ENCODE measurements at places on chromosomes 7 and 10.

GRCh38 chr7:135217645-135218509 lies 6.6 kb upstream of the WDR91 start:
- no peak for DNase-seq

- no peak for DNase-seq
Observed at GRCh38 chr7:115122388-115122787, 200.5 kb downstream of the MDFIC start.

DNA sequence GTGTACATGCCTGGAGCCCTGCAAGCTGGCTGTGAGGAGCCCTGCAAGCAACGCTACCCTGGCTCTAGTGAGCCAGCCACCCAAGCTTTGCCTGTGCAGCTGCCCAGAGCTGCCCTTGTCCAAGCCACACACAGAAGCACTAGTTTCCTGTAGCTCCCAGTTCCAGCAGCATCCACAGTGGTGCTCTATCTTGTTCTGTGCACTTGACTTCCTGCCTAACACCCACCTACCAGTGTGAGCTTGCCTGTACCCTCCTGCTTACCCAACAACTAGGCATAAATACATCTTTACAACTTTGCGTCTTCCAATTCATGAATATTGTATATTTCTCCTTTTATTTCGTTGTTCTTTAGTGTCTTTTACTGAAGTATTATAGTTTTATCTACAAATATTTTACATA lies 32.2 kb upstream of the ZNF518A start:
- no peak for DNase-seq

- DNase-seq: no peak
Observed at GRCh38 chr10:111706331-111706730, 477.2 kb downstream of the GPAM start.

GRCh38 chr7:81244224-81244623 lies 325.4 kb upstream of the SEMA3C start:
- no peak for DNase-seq

- DNase-seq: peak; percentile 57
Observed at GRCh38 chr10:114876602-114877300, 55.2 kb downstream of the FHIP2A start.

- DNase-seq: no peak
Observed at GRCh38 chr7:17104419-17104818, 194.0 kb upstream of the AHR start.

DNA sequence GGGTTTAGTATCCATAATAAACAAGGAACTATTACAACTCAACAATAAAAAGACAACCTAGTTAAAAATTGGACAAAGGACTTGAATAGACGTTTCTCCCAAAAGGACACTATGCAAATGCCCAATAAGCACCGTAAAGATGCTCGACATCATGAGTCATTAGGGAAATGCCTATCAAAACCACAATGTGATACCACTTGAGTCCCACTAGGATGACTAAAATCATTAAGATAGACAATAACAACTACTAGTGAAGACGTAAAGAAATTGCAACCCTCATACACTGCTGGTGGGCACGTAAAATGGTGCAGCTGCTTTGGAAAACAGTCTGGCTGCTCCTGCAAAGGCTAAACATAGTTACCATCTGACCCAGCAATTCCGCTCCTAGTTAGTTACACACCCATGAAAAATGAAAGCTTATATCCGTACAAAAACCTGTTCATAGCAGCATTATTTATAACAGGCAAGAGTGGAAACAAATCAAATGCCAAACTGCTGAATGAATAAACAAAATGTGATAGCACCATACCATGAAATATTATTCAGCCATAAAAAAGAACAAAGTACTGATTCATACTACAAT lies 17.3 kb downstream of the CCDC3 start:
- no peak for DNase-seq

DNA sequence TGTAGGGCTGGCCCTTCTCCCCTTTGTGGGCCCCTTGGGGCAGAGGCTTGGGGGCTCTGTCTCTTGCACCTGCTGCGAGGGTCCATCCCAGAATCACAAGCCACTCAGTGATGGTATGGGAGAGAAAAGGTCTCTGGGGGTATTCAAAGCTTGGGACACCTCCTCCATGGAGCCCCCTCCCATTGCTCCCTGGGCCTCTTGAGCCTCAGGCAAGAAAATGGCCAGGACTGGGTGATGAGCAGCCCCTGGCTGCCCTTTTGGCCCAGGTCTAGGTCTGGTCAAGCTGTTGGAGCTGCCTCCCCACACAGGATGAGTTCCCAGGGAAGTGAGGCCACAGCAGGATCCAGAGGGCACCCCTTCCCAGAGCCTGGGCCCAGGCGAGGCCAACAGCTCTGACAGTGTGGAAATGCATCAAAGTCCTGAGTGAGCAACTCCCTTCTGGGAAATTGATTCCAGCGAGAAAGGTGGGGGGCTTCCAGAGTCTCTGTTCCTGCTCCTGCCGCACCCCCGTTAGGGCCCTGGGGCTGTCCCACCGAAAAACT lies 3.4 kb upstream of the MYL7 start:
- DNase-seq: no peak

GRCh38 chr10:70478191-70479164 lies at the start of gene PALD1:
Gene PALD1 (plus strand): TSS chr10:70478767. CDS start chr10:70525952, 47,185 bp downstream.
- peak; percentile 50 for DNase-seq

DNA sequence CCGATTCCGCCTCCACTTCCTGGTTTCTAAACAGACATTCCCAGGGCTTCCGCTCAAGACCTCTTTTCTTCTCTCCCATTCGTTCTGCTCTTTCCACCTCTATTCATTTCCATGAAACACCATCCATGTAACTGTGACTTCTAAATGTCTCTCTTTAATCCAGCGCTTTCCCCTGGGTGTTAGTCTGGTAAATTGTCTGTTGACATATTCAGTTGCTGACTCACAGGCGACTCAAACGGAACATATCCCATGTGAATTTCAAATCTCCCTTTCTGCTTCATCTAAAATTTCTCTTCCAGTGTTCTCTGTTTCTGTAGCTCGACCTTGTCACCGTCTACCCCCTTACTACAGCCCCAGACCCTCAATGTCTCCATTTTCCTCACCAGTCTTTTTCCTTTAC lies 119.1 kb downstream of the PFKFB3 start:
- no peak for DNase-seq

- no peak for DNase-seq
Observed at GRCh38 chr10:86692023-86692514, 23.8 kb downstream of the LDB3 start.

GRCh38 chr10:67697724-67698131 lies 1.7 kb upstream of the CTNNA3 start:
- DNase-seq: no peak

- no peak for DNase-seq
Observed at GRCh38 chr10:69214666-69215131, 5.4 kb upstream of the HKDC1 start.

DNA sequence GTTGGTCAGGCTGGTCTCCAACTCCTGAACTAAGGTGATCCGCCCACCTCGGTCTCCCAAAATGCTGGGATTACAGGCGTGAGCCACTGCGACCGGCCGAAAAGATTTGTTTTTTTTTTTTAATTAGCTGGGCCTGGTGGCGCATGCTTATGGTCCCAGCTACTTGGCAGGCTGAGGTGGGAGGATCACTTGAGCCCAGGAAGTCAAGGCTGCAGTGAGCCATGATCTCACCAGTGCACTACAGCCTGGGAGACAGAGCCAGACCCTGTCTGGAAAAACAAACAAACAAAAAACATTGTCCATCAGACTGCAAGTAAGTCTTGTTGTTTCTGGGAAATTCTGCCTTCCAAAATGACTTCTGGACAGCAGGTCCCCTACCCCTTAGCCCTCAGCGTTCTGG lies 16.3 kb upstream of the ZNF212 start:
- no peak for DNase-seq

DNA sequence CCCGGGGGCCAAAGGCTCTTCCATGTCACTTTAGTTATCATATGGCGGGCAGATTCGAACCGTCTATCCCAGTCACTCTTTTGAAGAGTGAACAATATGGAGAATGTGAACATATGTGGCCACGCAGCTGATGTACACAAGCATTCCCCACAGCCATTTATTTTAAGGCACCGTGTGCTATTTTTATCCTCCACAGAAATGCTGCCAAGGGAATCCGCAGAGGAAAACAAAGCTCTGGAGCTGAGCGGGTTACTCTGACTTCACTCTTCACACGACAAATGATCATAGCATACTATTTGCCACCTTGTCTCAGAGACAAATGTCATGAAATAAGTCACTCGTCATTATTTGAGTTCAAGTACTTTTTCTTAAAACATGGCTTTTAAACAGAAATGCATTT lies 100.3 kb downstream of the CTBP2 start:
- DNase-seq: no peak

DNA sequence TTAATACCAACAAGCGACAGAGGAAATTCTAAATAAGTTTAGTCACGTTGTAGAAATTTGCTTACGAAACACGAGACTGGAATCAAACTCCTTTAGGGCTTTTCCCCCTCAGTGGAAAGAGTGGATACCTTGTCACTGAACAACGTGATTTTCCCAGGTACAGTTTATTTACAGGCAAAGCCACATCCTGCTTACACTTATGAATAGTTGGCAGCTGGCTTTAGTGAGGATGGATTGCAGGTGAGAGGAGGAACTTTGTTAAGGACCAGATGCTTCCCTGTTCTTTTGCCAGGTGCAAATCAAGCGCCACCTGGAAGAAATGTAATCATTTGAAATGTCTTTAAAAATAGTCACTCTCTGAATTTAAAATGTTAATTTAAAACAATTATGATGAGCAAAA lies 282.4 kb downstream of the ADARB2 start:
- no peak for DNase-seq

GRCh38 chr10:127132451-127132850 lies 63.9 kb downstream of the INSYN2A start:
- no peak for DNase-seq

DNA sequence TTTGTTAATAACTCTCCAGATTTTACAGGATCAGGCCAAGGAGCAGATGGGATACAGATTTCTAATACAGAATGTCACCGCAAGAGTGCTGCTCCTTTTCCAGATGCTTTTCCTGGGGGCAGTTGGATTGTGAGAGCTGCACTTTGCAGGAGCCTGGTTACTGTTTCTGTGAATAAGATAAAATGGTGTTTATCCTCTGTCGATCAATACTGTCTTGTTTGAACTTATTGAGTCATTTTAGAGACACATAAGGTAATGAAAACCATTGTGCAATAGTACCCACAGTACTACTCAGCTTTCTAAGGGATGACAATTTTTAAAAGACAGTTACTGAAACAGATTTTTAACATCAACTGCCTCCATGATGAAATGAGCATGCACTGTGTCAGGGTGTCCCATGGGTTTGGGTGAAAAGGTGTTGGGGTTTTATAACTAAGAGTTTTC lies 2.9 kb downstream of the A1CF start:
- DNase-seq: no peak

GRCh38 chr10:72800000-72800740 lies 93.4 kb upstream of the OIT3 start:
- DNase-seq: no peak

DNA sequence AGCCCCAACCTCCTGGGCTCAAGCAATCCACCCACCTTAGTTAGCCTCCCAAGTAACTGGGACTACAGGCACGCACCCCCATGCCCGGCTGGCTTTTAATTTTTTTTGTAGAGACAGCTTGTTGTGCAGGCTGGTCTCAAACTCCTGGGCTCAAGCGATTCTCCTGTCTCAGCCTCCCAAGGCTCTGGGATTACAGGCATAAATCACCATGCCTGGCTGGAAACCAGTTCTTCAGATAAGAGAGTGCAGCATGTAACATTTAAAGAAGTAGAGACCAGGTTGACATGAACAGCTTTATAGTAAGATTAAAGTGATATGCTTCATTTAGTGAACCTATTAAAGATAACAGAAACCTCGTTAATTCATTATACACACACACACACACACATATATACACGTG lies 167.9 kb upstream of the KAT6B start:
- DNase-seq: no peak

GRCh38 chr7:128112781-128113221 lies 81.6 kb upstream of the LRRC4 start:
- no peak for DNase-seq

DNA sequence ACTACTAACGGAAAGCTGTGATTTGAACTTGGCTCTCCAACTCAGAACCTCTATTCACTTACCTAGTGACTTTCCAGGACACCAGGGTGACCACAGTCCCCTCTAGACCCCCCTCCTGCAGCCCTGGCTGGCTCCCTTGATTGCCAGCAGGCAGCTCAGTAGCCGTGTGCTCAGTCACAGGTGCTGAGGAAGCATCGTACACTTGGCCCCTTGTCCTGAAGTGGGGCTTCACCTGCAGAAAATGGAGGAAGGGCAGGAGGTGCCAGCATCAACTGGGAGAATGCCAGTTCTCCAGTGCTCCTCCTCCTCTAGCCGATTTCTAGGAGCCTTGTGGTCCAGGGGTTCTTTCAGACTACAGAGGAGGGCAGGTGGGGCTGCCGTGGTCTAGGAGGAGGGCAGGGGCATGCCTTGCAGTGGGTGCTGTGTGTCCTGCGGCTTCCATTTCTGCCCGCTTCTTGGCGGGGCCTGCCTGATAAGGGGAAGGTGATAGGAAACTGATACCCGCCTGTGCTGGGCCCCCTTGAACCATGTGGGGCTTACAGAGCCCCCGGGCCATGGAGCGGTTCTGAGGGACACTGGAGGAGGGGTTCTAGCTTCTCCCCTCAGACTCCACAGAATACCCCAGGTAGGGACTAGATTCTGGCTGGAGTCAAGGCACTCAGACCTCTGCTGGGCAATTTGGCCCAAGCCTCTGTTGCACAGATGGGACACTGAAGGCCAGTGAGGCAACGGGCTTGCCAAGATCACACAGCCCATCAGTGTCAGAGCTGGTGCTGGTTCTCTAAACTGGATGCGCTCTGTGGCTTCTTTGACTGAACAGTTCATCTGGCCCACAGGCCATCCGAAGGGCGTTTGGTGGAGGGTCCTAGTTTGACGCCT lies 14.0 kb downstream of the FAM241B start:
- no peak for DNase-seq
